ENCODE measurements at places on chromosomes 3 and 15. TPM values are rescaled to one million over a fixed set of nuclear protein-coding genes. Genes with fewer than 3 reads are reported as not detected.

- ATAC-seq: no peak
Observed at GRCh38 chr3:72186400-72186855, 401.5 kb upstream of the PROK2 start.

DNA sequence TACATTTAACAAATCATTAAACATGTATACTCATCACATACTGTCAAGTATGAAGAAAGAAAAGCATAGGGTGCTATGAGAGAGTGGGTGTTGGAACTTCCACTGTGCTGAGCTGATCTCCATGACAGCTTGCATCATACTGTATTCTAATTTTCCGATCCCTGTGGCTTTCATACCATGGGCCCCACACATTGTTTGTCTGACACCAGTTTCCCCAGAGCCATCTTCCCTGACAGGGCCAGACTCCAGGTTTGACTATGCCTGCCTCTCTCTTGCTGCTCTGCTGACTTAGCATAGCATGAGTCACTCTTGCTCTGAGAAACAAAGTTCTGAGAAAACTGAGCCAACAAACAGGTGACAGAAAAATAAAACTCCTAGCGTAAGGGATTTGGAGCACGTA is 37.0 kb upstream of the CASR start:
- ATAC-seq: no peak

GRCh38 chr15:40275954-40276353 is 6.9 kb downstream of the ANKRD63 start:
- ATAC-seq: no peak

Gene PTPRG
- total RNA-seq: 81.9 TPM

- ATAC-seq: peak; percentile 48
Observed at GRCh38 chr3:136787349-136787748, 31.6 kb upstream of the SLC35G2 start.

Measured in gastroesophageal sphincter (tissue), 4 donors.